HT1080 (cell line): ENCODE measurements at places on chromosomes 6 and 20.
A peak's percentile ranks its signal among the peaks of the same experiment; 100 is the strongest.

DNA sequence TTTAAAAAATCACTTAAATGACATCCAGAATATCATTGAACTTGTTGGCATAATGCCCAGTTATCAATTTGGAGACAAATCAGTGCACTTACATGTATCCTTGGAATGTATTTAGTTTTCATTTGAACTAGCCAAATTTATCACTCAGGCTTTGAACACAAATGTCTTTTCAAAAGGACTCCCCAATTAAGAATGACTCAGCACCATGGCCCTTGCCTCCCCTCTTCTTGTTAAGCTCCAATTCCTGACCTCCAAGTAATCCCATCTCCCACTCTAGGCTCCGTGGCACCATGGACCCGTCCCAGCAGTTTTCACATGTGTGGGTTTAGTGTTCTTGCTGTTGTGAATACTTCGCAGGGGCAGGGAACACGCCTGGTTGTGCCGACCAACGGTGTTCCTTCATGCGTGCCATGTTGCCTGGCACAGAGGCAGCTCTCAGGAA lies 2.7 kb downstream of the AKAP12 start:
- no peak for DNase-seq

DNA sequence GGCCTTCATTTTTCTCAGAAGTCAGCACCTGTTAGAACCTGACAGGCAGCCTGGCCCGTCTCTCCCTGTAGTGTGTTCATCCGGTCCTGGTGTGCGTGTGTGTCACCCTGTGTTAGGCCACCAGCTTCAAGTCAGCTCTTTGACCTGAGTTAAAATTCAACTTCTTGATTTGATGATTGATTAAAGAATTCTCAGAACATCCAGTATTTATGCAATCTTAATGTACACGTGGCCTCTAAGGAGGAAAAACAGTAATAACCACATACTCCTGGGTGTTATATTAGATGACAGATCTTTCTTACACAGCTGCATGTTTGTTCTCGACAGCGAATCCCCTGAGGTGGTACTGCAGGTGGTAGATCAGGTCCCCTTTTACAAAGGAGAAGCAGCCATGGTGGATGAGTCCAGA lies 19.1 kb upstream of the TMEM217 start:
- no peak for DNase-seq

- peak; percentile 47 for DNase-seq
Measured at GRCh38 chr6:108200631-108201030, 34.8 kb downstream of the NR2E1 start.

GRCh38 chr6:20830576-20830975 lies 296.3 kb downstream of the CDKAL1 start:
- DNase-seq, result no peak

DNA sequence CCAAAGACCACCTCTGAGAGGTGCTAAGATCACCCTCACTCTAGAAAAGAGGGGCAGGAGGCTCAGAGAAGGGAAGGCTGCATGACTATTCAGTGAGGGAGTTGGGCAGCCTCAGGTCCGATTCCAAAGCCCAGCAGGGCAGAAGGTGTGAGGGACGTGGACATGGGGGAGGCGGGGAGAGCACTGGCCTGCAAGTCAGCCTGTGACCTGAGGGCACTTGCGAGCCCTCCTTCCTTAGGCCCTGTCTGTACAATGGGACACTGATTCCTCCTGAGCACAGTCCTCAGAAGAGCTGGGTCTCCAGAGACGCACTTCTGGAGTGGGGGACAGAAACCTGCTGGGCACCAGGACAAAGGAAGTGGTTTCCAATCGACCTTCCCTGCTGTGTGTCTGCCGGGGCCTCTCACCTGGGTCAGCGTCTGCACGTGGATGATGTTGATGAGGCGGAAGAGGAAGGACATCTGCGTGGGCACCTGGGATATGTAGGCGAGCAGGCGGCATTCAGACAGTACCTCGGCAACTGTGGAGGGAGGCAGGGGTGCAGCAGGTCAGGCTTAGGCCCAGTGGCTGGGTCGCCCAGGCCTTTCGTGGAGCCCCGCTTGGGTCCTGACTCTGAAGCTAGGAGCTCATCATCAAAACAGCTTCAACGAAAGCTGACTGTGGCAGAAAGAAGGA lies 48.5 kb downstream of the MYH7B start:
- DNase-seq, result no peak

- DNase-seq, result no peak
Measured at GRCh38 chr6:153309651-153310050, 178.6 kb upstream of the RGS17 start.
